ENCODE measurements at places on chromosomes 5 and 9.

GRCh38 chr5:116428966-116429365 lies 145.7 kb downstream of the SEMA6A start:
- DNase-seq = no peak

DNA sequence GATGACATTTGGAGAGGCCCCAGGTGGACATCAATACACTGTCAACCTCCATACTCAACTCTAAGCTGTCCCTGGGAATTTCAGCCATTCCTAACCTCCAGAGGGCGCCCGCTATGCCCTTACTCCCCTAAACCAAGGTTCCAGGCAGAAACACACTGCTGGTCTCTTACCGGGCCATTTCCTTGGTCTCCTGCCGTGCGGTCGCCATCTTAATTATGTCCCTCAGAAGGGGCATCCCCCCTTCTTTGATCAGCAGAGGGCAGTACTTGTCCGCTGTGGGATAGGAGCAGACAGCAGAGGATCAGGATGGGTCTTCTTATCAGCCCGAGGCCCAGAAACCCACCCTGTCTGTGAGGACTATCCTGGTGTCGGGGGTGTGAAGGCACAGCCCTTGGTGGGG lies 9.3 kb upstream of the ZDHHC12 start:
- DNase-seq = peak; percentile 83

GRCh38 chr5:92435781-92436180 lies 1052.7 kb upstream of the ARRDC3 start:
- DNase-seq = peak; percentile 68

GRCh38 chr5:127754706-127755105 lies 51.5 kb downstream of the CCDC192 start:
- DNase-seq = no peak

GRCh38 chr5:111968459-111968858 lies 211.5 kb upstream of the NREP start:
- no peak for DNase-seq

- no peak for DNase-seq
Measured at GRCh38 chr5:21701317-21701716, 1151.8 kb downstream of the CDH12 start.

DNA sequence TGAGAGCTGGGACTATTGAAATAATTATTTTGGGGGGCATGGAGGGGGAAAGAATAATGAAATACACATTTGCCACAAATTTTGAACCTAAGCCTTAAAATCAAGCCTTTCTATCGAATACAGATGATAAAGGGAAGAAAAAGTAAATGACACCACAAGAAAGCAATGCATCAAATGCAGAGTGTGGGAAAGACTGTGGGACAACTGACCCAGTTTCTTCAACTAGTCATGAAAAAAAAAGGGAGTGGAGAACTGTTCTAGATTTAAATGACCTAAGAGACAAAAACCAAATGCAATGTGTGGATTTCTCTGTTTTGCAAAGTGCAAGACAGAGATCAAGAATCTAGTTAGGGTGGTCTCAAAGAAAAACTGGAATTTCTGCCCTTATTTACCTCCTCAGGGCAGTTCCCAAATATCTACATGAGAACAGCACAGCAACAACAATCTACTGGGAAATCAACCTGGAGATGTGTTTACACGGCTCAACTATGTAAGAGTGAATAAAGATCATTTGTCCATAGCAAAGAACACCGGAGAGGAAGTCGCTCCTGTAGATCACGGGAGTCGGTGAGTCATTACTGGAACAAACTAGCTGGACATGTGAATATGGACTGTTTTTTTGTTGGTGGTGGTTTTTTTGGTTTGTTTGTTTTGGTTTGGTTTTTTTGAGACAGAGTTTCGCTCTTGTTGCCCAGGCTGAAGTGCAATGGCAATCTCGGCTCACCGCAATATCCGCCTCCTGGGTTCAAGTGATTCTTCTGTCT lies 145.9 kb downstream of the DROSHA start:
- DNase-seq = no peak

DNA sequence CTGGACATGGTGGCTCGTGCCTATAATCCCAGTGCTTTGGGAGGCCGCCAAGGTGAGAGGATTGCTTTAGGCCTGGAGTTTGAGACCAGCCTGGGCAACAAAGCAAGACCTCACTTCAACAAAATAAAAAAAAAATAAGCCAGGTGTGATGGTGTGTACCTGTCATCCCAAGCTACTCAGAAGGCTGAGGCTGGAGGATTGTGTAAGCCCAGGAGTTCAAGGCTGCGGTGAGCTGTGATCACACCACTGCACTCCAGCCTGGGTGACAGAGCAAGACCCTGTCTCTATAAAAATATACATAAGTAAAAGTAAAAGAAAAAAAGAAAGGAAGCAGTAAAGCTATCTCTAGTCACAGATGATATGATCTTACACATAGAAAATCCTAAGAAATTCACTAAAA lies 59.5 kb upstream of the SYNPO start:
- DNase-seq = no peak

DNA sequence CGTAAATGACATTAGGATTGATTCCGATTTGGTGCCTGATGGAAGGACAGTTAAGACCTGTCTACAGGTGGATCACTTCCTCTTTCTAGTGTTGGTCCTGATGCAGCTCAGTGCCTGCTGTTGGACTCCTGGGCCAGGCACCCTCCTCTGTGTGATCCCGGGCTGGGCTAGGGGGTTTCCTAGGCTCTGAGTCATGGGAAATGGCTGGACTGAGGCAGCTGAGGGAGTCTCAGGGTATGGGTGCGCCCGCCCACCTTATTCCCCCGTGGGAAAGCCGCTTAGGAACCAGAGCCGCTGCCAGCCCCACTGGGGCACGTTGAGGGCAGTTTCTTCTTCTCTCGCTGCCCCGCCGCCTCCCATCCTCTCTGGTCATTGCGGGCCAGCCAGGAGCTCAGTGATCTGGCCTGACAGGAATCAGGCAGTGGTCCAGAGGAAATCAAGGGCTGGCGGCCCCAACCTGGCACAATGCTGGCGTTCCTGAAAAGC lies 12.9 kb downstream of the TCF7 start:
- DNase-seq = no peak

GRCh38 chr5:114192108-114192507 lies 169.8 kb upstream of the KCNN2 start:
- no peak for DNase-seq

DNA sequence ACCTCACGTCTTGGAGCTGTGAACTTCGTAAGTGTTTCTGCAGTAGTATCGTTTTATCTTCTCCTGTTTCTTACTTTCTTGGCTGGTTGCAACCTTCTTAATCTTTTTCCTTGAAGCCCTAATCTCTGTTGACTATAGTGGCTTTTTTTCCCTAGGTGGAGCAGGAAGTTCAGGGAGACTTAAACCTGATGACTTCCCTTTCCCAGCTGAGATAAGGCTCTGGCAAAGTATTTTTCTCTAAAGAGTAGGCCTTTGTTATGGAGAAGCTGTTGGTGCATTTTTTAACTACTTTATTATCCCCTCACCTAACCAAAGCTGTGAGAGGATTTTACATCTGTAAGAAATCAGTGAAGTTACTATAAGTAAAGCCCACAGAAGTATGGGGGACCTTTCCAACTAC lies 723.1 kb upstream of the RIOK2 start:
- DNase-seq = no peak

GRCh38 chr5:10276691-10277090 lies 26.6 kb downstream of the CCT5 start:
- DNase-seq = no peak

DNA sequence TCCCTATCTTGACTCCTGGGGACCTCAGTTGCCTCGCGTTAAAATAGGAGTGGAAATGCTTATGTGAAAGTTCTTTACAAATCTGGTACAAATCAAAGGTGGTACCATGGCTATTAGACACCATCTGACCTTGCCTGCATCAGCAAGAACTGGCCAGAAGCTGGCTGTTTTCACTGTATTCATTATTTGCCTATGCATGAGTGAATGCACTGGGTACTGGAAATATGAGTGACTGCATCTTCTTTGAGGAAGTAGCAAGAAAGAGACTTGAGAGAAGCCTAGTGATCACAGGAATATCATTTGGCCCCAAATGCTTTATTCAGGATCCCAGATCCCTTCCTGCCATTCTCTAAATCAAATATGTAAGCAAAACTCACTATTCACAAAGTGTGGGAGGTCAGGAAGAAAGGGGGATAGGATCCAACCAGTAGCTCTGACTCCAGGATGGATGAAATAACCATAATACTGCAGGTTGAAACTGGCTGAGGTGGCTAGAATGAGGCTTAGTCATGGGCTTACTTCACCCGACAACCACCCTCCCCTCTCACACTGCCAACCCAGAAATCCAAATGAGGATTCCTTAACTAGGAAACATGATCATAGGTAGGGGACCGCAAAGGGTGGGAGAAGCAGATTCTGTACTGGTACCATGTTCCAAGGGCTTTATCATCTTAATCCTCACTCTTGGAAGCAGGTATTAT lies 56.7 kb downstream of the FAM114A2 start:
- DNase-seq = no peak

- no peak for DNase-seq
Measured at GRCh38 chr5:167949435-167949834, 342.0 kb upstream of the WWC1 start.

DNA sequence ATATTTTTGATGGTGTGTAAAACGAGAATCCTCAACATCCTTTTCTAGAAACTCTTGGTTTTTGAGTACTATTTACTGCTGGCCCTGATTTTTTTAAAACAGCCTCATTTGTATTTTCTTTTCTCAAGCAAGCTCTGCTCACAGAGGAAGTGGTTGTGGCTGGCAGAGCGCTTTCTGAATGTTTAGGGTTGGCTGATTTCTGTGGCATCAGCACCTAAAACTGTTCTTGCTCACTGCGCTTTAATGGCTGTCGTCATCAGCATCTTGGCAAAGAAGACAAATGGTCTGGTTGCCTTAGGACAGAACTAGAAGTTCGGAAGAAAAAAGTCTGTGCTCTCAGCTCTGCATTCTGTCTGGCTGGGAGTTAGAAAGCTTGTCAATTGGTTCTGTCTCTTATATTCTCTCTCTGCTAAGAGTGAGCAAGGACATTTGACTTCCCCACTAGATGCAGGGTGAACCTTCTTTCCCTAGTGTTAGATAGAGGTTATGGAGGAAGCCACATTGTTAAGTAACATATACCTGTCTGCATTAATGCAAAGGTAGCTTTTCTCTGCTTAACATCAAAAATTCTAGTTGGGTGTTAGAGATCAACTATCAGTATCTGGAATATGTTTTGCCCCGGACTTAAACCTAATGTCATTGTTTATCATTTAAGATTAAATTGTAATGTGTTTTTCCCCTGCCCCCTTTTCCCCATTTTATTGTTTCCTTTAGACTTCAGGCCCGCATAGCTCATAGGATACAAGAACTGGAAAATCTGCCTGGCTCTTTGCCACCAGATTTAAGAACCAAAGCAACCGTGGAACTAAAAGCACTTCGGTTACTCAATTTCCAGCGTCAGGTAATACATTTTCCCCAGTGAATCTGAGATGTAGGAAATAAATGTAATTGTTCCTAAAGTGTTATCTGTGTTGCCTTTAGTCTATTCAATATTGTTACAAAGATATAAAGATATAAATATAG lies 39.0 kb downstream of the SMARCA2 start:
- DNase-seq = no peak

GRCh38 chr5:80060966-80061365 lies 25.8 kb downstream of the THBS4 start:
- no peak for DNase-seq

GRCh38 chr5:97231025-97231636 lies 48.1 kb upstream of the RIOK2 start:
- peak; percentile 52 for DNase-seq

- no peak for DNase-seq
Measured at GRCh38 chr5:85159395-85159794, 774.7 kb upstream of the EDIL3 start.

GRCh38 chr9:130662099-130662969 lies 2.1 kb upstream of the PRDM12 start:
- DNase-seq = peak; percentile 41

GRCh38 chr9:126668058-126668457 lies 54.3 kb downstream of the LMX1B start:
- no peak for DNase-seq

DNA sequence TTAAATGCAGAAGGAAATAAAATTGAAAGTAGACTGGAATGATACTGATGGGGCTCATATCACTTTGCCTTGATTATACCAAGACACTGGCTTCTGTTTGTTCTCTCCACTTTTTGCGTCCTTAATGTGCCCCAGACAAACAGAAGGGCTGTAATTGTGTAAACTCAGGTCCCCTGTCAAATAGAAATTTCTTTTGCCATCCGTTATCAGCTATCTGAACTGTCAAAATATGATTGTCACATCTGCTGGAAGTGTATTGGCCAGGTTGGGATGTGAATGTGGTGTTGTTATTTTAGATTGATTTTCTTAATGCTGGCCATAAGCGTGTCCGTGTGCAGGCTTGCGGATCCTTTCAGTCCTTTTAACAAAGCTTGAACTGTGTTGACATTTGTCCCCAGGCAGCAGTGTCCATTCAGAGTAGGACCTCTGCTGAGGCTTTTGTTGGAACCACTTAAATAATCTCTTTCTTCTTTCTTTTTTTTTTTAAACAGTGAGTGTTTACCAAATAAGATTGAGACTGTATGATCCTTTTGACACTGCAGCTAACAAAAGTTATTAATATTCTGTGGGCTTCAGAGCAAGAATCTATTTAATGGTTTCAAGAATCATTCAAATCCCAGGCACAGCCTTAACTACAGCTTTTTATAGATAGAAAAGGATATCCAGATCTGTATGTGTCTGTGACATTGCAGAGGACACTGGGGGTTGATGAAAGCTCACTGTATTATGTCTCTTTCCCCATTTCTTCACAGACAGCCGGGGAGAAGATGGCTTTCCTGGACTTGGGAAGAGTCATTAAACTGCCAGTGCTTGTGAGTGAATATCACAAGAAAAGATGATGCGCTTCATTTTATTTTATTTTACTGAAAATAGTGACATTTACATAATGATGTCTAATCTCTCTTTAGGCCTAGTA lies 171.7 kb downstream of the ZNF608 start:
- no peak for DNase-seq

- no peak for DNase-seq
Measured at GRCh38 chr9:21906881-21907280, 87.3 kb downstream of the CDKN2A start.

DNA sequence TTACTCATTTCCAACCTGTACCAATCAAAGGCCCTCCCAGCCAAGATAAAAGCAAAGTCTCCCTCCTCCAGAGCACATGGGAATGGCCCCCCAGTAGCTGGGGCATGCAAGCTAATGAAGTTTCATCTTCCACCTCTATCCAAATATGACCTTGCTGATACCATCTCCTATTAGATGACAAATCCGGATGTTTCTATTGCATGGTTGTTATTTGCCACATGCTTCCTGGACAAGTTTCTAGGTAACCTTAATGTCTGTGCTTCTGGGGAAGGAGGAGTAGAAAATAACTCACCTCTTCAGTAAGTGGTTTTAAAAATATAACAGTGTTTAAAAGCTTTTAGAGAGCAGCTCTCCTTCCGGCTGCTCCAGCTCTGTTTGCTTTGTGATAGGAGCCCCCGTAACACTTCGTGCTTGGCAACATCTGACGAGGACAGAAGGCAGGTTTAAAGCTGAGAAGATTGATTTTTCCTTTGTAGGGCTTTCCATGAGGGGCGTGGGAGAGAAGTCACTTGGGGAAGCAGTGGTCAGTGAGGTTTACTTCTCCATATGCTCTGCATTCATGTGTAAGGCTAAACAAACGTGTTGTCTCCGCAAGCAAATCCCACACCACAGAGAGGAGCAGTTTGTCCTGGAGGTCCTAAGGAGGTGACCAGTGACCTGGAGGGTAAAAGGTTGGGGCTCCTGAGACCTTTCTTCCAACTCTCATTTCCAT lies 40.3 kb upstream of the GLRX start:
- DNase-seq = no peak

GRCh38 chr9:122819791-122820489 lies 8.4 kb downstream of the PDCL start:
- DNase-seq = no peak

Measured in D341Med (cell line).